ENCODE measurements at places on chromosomes 3 and 15.

DNA sequence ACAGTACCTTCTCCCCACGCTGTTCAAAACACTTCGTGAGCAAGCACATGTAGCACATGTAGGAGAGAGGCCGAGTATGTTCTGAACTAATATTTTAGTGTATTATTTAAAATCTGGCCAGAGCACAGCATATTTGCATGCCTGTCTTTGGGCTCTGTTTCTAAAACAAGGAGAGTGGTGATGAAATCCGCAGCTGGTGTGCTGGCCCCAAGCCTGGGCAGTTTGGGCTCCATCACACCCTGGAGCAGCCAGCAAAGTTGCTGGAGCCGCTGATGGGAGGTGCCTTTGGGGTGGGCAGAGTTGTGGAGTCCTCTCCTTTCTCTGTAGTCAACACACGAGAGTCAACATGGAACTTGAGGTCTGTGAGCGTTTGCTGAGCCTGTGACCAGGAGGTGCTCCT, 116.6 kb downstream of the SLCO3A1 start:
- DNase-seq: no peak

- no peak for DNase-seq
Observed at GRCh38 chr3:28247286-28247685, 5.9 kb downstream of the CMC1 start.

- no peak for DNase-seq
Observed at GRCh38 chr3:47685037-47685436, 96.7 kb downstream of the SMARCC1 start.

- DNase-seq: no peak
Observed at GRCh38 chr3:61639991-61640390, 78.6 kb downstream of the PTPRG start.

DNA sequence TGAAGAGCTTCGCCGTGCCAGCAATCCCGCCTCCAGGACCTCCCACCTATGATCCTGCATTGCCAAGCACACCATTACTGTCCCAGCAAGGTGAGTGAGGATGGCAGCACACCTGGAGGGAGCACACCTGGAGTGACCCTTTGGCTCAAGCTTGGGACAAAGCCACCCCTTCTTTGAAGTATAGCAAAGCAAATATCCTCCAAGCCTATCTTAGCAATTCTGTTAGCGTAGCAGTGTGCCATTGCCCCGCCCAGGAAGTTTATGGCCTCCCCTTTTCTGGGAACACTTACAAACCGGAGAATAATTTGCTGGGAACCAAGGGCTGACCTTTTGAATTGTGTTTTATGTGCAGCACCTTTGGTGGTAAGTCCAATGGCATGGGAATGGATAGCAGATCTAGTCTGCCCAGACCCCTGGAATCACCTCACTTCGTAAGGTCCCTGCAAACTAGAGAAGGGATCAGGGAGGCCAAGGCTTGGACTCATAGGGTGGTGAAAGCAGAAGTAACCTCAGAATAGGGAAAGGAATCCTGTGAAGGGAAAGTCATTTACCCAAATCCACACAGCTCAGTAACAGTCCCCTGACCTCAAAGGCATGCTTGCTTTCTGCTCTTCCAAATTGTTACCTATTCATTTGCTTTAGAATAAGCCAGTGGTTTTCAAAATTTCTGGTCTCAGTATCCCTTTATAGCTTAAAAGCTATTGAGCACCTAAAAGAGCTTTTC, 70.1 kb downstream of the HCN4 start:
- DNase-seq: no peak

- no peak for DNase-seq
Observed at GRCh38 chr3:74000725-74001124, 376.0 kb upstream of the PDZRN3 start.

GRCh38 chr3:11236588-11237461, 35.4 kb upstream of the ATG7 start:
- DNase-seq: peak; percentile 29

DNA sequence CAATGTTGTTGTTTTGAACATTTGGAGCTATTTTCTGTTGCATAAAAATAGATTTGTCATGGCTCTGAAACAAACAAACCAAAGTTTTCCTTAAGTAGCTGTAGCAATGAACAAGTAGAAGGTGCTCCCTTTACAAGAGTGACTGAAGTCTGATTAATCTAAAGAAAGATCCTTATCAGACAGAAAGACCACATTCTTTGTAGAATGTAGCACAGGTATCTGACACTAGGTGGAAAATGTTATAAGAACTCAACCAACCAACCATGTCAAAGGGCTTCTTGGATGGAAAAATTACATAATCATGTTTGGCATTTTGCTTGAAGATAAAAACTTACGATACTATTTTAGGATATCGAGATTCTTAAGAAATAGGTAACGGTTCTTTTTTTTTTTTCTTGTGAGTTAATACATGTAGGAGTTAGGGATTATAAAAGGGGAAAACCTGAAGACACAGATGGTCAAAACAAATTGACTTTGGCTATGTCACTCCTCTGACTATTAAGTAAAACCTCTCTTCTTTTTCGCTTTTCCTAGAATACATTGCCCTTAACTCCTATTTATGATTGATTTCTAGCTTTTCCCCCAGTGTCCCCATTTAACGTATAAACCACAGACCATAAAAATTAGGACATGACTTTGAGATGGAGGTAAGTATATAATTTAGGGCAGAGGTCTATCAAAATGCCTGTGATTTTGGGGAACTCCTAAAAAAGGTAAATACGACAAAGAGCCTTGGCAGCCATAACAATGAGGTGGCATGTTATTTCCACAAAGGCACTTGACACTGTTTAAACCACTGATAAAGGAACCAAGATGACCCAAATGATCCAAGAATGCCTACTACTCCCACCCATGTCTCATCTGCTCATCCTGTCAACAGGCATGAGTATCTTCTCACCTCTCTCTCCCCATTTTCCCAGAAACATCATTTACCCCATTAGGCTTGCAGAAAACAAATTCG, 72.0 kb downstream of the CCR4 start:
- no peak for DNase-seq

GRCh38 chr3:121924734-121925133, 30.5 kb downstream of the SLC15A2 start:
- no peak for DNase-seq

GRCh38 chr3:126431103-126431534, 36.4 kb downstream of the CFAP100 start:
- DNase-seq: no peak

DNA sequence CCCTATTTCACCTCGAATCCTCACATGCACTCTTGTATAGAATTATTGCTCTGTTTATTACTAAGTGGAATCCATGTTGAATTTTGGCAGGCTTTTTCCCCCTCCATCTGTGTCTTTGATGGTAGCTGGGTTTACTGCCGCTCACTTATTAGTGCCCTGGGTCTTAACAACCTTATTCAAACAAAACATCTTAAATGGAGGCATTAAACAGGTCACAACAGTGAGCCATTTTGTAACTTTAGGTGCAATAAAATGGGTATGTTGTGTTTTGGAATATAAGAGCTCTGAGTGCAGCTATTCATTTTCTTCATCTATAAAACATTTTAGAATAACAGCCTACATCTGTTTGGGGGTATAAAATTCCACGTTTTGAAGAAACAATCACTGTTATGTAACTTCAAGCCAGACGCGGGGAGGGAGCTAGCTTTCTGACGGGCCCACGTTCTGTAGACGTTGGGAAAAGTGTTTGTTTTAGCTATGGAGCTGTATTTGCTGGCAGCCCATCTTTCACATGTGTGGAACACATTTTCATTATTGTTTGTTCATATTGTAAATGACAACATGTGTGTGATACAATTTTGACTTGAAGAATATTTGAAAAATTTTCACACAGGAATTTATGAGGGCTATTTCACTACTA, 122.0 kb downstream of the SLC25A26 start:
- no peak for DNase-seq

- DNase-seq: no peak
Observed at GRCh38 chr15:72389231-72389630, 8.9 kb upstream of the TMEM202 start.

DNA sequence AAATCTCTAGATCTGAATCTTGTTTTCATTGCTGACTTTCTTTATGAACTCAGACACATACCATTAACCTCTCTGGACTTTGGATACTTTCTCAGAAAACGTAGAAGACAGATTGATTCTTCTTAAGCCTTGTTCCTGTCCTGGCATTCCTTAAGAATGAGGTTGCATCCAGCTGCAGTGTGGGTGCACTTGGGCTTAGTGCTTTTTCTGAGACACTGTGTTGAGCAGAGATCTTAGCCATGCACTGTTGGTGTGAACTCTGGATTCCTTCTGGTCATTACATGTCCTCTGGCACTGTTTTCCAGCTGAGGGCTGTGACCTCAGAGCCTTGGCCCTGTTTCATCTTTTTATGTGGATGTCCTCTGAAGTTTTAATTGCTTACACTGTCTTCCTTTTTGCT, 428.3 kb downstream of the CNTN4 start:
- no peak for DNase-seq

DNA sequence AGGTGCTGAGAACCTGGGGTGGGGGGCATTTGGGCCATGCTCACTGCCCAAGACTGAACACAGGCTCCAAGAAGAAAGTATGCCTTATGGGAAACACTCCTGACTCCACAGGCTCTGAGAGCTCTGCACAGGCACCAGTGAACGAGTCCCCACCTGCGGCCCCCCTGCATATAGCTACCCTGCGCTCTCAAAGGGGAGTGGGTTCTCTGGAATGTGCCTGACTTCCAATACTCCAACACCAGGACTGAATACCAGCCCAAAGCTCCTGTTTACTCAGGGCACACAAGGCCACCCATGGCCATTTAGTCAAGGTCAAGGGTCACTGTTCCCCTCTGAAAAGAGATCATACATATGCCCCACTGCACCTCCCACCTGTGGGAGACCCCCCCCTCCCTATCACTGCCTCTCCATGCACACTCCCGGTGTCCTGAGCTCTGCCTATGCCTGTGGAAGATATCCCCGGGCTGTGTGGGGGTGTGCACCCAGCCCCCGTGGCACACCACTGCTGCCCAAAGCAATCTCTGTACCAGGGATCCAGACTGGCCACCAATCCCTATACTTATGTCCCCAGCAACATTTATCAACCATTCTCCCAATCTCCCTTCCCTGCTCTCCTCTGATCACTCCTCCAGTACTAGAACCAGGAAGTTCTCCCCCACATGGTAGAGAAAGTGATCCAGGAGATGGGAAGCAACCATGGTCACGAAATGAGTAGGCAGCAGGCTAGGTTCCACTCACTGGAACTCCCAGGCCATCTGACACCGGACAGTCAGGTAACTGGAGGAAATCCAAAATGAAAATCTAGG, 1.5 kb upstream of the PLXNB1 start:
- DNase-seq: no peak

GRCh38 chr3:17298038-17298437, 413.3 kb downstream of the PLCL2 start:
- no peak for DNase-seq

- DNase-seq: no peak
Observed at GRCh38 chr3:33980252-33980651, 181.8 kb downstream of the PDCD6IP start.

GRCh38 chr3:37124435-37124834, 49.9 kb downstream of the LRRFIP2 start:
- DNase-seq: no peak

DNA sequence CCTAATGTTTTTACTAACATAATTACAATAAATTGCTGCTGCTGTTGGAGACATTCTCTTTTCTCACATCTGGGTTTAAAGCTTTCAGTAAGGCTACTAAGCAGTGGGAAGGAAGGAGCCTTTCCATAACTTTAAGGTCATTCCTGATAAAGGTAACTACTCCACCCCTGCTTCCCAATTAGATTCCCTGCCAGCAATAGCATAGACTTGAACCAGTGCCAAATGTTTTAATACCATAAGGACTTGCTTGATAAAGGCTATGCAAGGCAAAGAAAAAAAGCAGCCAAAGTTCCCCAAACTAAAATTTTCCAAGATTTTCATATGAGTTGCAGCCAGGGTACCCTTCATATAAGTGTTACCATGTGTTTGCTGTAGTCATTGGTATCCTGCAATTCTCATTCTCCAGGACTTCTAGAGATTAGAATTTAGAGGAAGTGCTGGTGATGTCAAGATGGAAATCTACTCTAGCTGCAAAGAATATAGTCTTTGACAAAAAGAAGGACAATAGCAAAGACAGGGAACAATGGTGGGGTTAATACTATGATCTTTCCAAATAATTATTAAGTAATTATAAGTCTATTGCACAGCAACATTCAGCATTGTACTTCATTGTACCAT, 106.1 kb downstream of the FILIP1L start:
- DNase-seq: no peak

- DNase-seq: no peak
Observed at GRCh38 chr15:62027263-62027565, 33.0 kb downstream of the VPS13C start.

DNA sequence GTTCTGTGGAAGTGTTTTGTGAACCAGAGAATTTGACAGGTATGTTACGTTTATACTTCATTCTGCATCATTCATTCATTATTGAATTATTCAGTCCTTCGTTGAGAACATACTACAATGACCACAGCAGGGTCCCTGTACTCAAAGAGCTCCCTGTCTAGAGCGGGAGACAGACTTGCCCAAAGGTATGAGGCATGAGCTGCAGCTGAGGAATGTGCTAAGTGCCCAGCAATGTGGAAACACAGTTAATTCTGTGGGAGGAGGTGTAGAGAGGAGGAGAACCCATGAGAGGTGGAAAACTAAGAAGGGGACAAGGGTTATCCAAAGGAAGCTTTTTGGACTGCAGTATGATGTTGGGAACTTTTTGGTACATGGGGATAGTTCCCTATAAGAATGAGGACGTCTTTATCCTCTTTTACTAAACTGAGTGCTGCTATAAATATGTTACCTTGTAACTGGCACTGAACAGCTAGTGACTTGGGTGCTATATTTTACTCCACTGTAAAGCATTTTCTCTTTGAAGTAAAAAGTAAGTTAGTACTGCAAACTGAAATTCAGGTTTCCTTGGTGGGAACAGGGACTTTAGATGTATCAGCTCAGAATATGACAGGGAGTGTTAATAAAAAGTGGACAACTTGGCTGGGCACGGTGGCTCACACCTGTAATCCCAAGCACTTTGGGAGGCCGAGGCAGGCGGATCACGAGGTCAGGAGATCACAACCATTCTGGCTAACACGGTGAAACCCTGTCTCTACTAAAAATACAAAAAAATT, 5.7 kb downstream of the SMAD3 start:
- DNase-seq: no peak

DNA sequence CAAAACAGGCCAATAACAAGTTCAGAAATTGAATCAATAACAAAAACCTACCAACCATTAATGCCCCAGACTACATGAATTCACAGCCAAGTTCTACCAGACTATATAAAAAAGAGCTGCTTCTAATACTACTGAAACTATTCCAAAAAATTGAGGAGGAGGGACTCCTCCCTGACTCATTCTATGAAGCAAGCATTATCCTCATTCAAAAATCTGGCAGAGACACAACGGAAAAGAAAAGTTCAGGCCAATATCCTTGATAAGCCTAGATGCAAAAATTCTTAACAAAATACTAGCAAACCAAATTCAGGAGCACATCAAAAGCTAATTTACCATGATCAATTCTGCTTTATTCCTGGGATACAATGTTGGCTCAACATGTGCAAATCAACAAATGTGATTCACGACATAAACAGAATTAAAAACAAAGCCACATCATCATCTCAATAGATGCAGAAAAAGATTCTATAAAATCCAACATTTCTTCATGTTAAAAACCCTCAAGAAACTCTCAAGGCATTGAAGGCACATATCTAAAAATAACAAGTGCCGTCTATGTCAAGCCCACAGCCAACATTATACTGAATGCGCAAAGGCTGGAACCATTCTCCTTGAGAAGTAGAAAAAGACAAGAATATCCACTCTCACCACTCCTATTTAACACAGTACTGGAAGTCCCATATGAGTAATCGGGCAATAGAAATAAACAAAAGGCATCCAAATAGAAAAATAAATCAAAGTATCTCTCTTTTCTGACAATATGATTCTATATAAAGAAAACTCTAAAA, 573.6 kb upstream of the GRM7 start:
- DNase-seq: no peak

GRCh38 chr15:48913141-48913540, 35.2 kb downstream of the EID1 start:
- no peak for DNase-seq

All from neuronal stem cell (in vitro differentiated cells).